CD14-positive monocyte (primary cell): ENCODE measurements at places on chromosomes 1 and 21.

- DNase-seq, result no peak
Observed at GRCh38 chr1:82778612-82779011, 977.9 kb downstream of the ADGRL2 start.

DNA sequence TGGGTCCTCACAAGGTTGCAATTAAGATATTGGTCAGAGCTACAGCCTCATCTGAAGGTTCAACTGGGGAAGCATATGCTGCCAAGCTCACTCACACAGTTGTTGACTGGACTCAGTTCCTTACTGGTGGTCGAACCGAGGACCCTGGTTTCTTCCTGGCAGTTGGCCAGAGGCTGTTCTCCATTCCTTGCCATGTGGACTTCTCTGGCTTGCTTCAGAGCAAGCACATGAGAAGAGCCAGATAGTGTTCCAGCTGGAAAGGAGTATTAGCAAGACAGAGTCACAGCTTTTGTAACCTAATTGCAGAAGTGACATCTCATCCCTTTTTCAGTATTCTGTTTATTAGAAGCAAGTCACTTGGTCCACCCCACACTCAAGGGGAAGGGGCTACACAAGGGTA lies 23.6 kb downstream of the POU2F1 start:
- DNase-seq, result no peak

DNA sequence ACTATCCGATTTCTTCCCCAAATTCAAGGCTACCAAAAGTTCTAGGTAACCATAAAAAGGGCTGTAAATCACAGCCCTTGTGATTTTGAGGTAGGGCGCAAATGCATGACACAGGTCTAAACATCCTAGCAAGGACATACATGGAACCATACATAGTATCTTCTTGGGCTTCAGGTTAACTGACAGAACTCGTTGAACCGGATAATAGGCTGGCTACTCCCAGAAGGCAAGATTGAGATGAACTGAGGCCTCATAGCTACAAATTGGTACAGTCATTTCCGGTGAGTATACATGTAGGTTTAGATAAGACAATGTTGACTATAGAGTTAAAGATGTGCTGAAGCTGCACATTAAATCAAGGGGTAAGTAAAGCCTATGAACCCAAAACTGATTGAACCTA lies 27.3 kb upstream of the TP53BP2 start:
- DNase-seq, result no peak

GRCh38 chr21:17711896-17712295 lies 99.2 kb upstream of the BTG3 start:
- DNase-seq, result no peak

- no peak for DNase-seq
Observed at GRCh38 chr21:37665230-37666024, 250.8 kb downstream of the KCNJ6 start.
